AG10803 (cell line): ENCODE measurements at places on chromosomes 1 and 21.

- no peak for DNase-seq
These were observed 4.7 kb downstream of the CHI3L1 start for GRCh38 chr1:203181586-203182386.

DNA sequence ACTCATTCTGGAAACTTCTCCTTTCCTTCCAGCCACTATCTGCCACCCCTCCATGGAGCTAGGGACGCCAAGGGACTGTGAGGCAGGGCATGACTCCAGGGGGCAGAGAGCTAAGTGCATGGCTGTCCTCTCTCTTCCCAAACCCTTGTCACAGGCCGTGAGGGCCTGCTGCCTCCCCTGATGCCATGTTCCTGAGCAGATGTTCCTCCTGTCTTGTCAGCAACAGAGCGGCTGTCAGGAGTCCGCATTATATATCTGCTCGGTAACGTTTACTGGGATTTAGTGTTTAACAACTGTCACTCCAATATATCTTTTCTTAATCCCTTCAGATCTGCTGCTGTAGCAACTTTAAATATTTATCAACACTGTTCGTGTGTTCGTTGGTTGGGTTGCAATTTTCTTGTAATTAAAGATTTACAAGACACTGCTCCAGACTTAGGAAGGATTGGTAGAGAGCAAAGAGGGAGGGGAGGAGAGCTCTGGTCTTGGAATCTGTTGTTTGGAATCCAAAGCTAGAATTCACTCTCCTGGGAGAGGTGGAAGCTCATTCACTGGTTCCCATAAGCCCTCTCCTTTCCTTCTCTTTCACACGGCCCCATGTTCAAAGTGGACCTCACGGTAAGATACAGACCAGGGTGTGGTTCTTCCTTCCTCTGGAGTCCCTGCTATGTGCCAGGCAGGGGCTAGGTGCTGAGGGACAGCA lies 76.2 kb downstream of the MDM4 start:
- DNase-seq, result no peak

GRCh38 chr1:113903501-113904292 lies 902 bp downstream of the AP4B1 start:
- DNase-seq, result peak; percentile 3

DNA sequence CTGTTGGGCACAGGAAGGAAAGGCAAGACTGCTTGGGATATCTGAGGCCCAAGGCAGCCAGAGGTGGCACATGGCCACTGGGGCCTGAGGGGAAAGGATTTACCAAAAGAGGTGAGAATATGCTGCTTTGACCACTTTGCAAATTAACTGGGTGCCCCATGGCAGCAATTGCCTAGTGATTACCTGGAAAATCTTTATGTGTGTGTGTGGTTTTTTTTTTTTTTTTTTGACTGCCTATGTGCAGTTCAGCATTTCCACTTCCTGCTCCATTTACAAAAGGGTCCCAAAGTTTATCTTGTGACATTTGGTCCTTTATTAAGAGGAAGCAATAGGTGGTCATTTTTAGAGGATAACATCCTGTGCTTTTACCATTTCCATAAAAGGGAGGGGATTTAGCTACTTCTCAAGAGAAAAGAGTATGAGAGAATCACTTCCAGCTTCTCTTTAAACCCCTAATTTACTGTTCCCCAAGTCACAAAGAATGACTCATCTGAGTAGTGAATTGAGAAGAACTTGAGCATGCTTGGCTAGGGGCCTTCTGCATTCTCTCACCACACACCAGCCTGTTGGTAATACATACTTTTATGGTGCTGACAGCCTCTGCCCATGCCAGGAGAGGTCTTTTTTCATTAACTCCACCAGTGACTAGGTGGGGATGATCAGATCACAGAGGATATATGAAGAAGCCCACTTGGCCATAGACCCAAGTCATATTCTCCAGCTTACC lies 52.1 kb downstream of the SYDE2 start:
- DNase-seq, result peak; percentile 72

DNA sequence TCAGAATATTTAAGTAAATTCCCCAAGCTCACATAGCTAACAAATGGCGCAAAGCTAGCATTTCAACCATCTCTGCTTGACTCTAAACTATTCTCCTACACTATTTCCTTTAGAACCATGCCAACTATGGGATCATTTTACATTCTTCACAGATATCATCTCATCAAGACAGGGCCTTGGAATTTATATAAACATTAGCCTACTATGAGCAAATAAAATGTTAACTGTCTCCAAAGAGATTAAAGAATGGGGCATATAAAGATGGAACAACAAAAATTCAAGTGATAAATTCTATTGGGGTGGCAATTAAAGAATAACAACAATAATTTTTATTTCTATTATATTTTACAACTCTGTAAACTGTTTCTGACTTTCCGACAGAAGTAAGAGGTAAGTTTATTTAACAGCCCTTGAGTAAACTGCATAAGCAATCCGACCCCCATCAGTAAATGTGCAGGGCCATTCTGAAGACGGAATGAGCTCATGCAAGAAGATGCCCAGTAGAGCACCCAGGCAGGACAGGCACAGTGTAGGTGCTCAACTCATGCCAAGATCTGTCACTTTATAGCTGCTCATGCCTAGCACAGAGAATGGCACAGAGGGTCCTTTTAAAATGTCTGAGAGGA lies 261.9 kb downstream of the VAV3 start:
- DNase-seq, result peak; percentile 55

- no peak for DNase-seq
These were observed 132.6 kb upstream of the PTGFR start for GRCh38 chr1:78358165-78358564.

- DNase-seq, result no peak
These were observed 1554.2 kb downstream of the NCAM2 start for GRCh38 chr21:22552390-22552789.

GRCh38 chr1:232306269-232306961 lies 323.5 kb downstream of the SIPA1L2 start:
- DNase-seq, result no peak

GRCh38 chr1:246210756-246211155 lies 296.3 kb downstream of the SMYD3 start:
- no peak for DNase-seq

DNA sequence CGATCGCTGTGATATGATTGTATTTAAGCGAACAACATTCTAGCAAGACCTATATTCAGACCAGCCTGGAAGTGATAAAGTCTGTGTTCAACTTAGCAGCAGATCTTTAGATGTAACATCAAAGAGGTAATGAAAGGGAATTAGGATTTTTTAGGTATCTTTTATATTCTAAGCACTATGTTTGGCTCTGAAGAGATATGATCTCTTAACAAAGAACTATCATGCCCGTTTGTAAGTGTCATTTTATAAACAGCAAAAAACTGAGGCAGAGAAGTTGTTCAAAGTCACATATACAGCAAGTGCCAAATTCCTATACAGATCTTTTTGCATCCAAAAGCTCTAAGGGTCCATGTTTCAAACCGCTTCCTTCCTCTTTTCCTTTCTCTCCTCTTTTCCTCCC lies 53.0 kb upstream of the TIAM1 start:
- no peak for DNase-seq

DNA sequence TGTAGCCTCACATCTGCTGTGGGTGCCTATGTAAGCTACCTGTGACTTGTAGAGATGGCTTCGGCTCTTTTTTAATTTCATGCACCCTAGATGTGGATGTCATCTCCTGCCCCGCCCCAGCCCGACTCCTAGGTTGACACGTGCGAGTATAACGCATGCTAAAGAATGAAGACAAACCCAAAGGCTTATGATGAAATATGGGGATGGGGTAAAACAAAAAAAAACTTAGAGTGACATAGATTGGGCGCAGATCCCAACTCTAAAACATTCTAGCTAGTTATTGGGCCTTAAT lies 613 bp upstream of the ERO1B start:
- no peak for DNase-seq

DNA sequence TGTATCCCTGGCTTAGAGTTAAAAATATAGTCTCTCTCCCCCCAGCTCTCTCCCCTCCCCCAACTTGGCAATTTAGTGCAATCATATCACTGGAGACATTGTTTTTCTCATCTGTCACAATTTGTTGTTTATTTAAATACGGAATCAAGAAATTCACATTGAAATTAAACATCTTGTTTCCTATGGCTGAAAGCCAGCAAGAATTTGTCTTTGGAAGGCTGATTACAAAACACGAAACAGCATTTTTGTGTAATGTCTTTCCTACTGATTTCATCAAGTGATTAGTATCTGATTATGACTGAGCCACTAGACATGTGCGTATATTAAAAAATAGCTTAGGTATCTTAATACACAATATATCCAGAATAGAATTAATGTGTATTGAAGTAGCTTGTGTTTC lies 119.7 kb downstream of the LYPLAL1 start:
- peak; percentile 15 for DNase-seq

DNA sequence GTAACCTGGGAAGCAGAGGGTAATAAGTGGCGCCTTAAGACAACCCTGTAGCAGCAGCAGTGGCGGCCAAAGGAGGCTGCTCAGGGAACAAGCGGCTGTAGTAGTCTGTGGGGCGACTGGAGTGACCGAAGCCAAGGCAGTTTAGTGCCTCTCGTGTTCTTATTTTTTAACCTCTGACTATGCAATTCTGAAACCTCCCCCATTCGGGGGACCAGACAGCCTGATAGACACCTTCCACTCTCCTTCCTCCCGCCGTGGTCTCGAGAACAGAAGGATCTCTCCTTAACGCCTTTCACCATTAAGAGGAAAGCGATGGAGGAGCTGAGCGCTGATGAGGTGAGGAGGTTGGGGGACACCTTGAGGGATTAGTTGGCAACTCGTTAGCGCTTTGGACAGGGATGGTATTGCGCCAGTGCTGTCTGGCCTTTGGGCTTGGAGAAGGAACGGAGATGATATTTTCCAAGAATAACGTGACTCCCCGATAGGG lies 644 bp downstream of the UBE4B start:
- DNase-seq, result peak; percentile 24

GRCh38 chr1:47722909-47723580 lies 274.1 kb downstream of the TRABD2B start:
- DNase-seq, result no peak

GRCh38 chr1:167663002-167663772 lies 33.2 kb downstream of the RCSD1 start:
- peak; percentile 73 for DNase-seq

DNA sequence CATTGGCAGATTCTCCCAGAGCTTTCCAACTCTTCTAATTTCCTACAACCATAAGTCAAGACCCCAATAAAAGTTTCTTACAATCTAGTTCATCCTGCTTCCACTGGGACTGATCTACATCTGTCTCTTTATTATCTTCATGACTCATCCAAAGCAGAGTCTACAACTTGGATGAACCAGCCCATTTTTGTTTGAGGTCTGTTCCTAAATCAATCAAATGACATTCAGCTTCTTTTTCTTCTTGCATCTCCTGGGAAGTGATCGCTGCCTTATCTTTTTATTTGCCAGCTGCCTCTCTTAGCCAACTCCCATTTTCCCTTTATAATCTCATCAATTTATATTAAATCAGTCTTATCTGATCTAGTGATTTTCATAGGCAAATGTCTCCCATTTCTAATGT lies 105.6 kb downstream of the ERG start:
- DNase-seq, result no peak

GRCh38 chr1:206866062-206866461 lies 639 bp downstream of the IL20 start:
- peak; percentile 66 for DNase-seq

- no peak for DNase-seq
These were observed 775 bp downstream of the TMEM125 start for GRCh38 chr1:43270421-43271095.

- no peak for DNase-seq
These were observed 3.8 kb upstream of the RRP15 start for GRCh38 chr1:218281285-218281684.

GRCh38 chr1:112997781-112998180 lies 41.8 kb upstream of the SLC16A1 start:
- DNase-seq, result peak; percentile 34

DNA sequence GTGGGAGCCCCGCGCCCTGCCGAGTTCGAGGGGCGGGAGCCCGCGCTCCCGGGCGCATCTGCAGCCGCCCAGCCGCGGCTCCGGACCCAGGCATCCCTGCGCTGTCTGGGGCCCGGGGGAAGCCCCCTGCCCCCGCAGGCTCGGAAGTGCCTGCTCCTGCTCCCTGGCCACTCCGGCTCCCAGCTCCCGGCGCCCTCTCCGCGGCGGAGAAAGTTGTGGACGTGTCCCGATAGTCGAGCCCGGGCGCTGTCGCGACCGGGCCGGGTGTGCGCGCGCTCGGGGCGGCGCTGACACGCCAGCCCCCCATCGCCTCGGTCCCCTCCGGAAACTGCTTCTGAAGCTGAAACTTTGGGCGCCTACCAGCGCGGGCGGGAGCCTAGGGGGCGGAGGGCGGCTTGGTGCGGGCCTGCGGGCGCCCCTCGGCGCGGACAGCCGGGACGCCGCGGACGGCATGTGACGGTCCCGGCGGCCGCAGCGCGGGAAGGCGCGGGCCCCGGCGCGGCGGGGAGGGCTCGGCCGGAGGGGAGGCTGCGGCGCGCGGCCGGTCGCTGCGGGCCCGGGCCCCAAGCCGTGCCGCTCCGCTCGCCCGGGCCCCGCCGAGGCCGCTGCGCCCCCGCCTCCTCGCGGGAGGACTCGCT lies 515 bp downstream of the MAN1C1 start:
- DNase-seq, result no peak

GRCh38 chr1:3460672-3461131 lies 6.2 kb downstream of the ARHGEF16 start:
- DNase-seq, result no peak

GRCh38 chr21:42369821-42370220 lies 3.5 kb upstream of the TFF1 start:
- no peak for DNase-seq

GRCh38 chr21:29928537-29928936 lies 11.3 kb downstream of the GRIK1 start:
- no peak for DNase-seq

GRCh38 chr1:1462318-1462966 lies 9.1 kb upstream of the ATAD3B start:
- DNase-seq, result peak; percentile 64

DNA sequence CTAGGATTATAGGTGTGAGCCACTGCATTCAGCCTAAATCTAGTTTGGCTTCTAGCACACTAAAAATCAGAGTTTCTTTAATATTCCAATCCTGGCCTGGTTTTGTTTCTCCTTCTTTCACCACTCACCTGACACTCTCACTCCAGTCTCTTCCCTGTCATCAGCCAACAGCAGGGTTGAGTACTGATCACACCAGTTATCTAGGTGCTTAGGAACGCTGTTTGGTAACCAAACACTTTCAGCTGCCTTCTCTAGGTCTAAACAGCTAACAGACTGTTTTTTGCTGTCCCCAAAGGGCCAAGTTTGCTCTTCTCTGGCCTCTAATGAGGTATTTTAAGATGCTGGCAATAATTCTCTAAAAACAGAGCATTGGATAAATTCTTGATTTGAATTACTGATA lies 17.7 kb upstream of the FRRS1 start:
- DNase-seq, result no peak

DNA sequence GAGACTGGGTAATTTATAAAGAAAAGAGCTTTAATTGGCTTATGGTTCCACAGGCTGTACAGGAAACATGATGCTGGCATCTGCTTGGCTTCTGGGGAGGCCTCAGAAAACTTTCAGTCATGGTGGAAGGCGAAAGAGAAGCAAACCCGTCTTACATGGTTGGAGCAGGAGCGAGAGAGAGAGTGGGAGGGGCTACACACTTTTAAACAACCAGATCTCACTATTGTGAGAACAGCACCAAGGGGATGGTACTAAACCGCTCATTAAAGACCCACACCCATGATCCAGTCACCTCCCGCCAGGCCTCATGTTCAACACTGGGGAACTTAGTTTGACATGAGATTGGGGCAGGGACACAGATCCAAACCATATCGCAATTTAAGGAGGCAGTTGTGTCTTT lies 69.4 kb downstream of the PKN2 start:
- DNase-seq, result no peak

GRCh38 chr1:225509770-225510169 lies 81.9 kb upstream of the LBR start:
- no peak for DNase-seq
